Activated CD4-positive, alpha-beta T cell treated with anti-CD3 and anti-CD28 coated beads, Interleukin-2, amount 50 U/mL, for 1 hour (primary cell): ENCODE measurements at places on chromosomes 4 and X.

DNA sequence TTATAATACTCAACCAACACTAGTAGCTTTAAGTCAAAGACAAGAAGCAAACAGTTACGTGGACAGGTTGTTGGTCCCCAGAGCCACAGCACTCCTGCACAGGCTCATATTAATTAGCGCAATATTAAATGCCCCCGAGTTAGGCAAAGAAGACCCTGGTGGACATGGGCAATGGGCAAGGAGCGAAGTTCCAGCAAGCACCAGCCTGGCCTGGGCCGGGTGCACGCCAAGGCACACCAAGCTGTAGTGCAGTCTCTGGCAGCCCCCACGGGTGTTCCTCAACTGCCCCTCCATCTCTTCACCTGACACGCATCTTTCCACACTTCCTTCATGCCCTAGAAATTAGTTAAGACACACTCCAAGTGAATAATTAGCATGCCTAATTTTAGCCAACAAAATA, 20.1 kb downstream of the FAT1 start:
- DNase-seq: no peak

GRCh38 chr4:165385126-165385525, 6.3 kb downstream of the CPE start:
- no peak for DNase-seq

DNA sequence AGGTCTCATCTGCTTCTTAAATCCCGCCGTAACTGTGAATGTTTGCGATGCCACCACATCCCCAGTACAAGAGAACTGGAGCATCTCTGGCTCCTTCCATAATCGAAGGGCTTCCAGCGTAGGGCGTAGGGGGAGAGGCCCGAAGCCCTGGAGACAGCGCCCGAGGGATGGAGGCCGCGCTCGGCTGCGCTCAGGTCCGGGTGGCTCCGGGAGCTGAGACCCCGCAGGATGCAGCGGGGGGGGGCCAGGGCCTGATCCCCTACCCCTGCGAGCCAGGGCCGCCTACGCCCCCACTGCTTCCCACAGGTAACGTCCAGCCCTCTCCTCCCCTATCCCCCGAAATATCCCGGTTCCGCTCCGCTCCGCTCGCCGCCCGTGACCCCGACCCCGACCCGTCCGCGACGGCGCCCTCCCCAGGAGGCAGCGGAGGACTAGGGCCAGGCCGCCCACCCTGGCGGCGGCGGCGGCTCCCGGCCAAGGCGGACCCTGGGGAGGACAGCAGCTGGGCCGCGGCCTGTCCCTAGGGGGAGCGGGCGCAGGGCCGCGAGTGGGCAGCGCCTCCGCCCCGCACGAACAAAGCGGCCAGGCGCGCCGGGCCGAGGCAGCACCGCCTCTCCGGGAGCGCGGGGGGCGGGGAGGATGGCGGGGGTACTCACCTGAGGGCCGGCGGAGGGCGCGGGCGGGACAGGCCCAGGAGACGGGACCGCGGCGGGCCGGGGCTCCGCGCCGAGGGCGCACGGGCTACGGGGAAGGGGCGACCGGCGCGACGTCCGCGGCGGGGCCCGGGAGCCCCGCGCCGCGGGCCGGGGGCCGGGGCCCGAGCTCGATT, 723 bp downstream of the WDFY3 start:
- DNase-seq: no peak

GRCh38 chr4:38869511-38869910, 1.9 kb downstream of the FAM114A1 start:
- no peak for DNase-seq

DNA sequence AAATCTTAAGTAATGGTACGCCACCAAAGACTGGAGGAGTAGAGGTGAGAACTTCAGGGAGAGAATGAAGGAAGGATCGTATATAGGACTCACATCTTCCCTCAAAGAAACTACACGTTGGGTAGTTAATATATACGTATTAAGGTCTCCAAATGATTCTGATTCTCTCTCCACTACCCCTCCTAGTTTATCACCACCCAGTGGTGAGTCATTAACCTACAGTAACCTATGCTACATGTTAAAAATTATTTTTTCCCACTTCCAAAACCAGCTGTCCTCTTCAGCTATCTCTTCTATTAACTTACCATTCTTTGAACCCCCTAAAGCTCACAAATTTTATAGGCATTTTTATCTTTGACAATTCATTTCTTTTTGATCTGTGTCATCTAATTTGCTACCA, 69.7 kb downstream of the RPS6KA6 start:
- no peak for DNase-seq

DNA sequence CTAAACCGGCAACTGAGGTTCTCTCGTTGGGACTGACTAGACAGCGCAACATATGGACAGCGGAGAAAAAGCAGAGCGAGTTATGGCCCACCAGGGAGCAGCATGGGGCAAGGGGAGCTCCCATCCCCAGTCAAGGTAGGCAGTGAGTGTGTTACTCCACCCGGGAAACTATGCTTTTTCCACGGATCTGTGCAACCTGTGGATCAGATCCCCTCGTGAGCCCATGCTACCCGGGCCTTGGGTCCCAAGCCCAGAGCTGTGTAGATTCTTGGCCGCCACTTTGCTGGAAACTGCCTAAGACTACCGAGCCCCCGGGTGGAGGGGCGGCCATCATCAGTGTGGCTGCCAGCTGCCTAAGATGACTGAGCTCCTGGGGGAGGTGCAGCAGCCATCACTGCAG, 140.9 kb downstream of the PAPSS1 start:
- no peak for DNase-seq

GRCh38 chr4:106893903-106894302, 142.2 kb downstream of the DKK2 start:
- no peak for DNase-seq
